ENCODE measurements at places on chromosomes 7 and 10. TPM values are rescaled to one million over a fixed set of nuclear protein-coding genes. Genes with fewer than 3 reads are reported as not detected.

PRLHR gene
- not detected for total RNA-seq

CPSF4 gene
- total RNA-seq = 33.6 TPM

SYNPO2L gene
- total RNA-seq = not detected

IL6 gene
- 1.4 TPM for total RNA-seq

TMEM26 gene
- 0.06 TPM for total RNA-seq

EGR2 gene
- 0.33 TPM for total RNA-seq

PLEKHS1 gene
- total RNA-seq = 0.06 TPM

SYT15 gene
- 3.3 TPM for total RNA-seq

CALML3 gene
- total RNA-seq = not detected

CYP2C8 gene
- not detected for total RNA-seq
